ENCODE measurements at places on chromosomes 7 and 10.
A peak's percentile ranks its signal among the peaks of the same experiment; 100 is the strongest.

DNA sequence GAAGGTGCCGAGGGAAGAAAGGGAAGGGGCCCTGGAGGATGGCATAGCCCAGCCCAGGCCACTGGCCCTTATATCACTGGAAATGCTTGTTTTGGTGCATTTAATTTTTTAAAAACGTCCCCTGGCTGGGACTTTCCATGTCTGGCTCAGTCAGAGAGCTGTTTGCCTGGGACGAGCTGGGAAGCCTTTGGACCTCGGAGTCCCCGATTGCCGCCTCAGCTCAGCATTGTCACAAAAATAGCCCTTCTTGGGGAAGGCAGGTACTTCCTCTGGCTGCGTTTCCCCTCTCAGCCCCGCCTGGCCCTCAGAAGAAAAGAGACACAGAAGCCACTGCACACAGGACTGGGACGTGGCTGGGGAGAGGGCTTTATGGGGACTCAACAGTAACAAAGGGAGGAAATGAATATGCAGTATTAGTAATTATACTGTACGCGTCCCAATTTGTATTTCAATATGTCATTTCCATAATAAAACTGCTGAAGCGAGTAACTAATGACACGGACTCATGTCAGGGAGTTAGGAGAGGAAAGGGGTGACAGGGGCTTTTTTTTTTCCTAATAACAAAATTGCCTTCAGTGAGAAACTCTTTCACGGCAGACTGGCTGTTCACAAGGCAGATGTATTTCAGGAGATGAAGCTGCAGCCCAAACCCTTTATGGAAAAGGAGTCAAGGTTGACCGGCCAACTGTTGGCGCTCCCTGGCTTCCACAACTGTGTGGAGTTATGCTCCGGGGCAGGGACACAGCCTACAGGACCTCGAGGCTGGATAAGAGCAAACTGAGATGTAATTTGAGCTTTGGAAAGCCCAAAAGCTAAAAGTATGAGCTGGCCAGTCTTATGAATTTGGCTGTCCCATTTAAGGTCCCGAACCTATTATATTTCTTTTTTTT lies 31.0 kb upstream of the MXI1 start:
- H3K36me3 ChIP-seq, result no peaks in the 10 kb centered on the region
- DNase-seq, result no peak
- H3K4me1 ChIP-seq, result no peaks in the 10 kb centered on the region
- H3K27me3 ChIP-seq, result no peaks in the 10 kb centered on the region

- no peaks in the 10 kb centered on the region for H3K27me3 ChIP-seq
- no peak for DNase-seq
- no peaks in the 10 kb centered on the region for H3K36me3 ChIP-seq
- H3K4me3 ChIP-seq, result no peak overlapping the region
- H3K4me1 ChIP-seq, result no peaks in the 10 kb centered on the region
These were observed 170.5 kb downstream of the CDC14C start for GRCh38 chr7:49094866-49095265.

GRCh38 chr7:41006306-41006995 lies 696.4 kb downstream of the INHBA start:
- no peak for DNase-seq
- H3K27ac ChIP-seq, result no peak overlapping the region
- H3K4me1 ChIP-seq, result no peaks in the 10 kb centered on the region
- no peaks in the 10 kb centered on the region for H3K27me3 ChIP-seq
- no peak overlapping the region for H3K4me3 ChIP-seq

- no peak overlapping the region for H3K4me3 ChIP-seq
- H3K27me3 ChIP-seq, result no peaks in the 10 kb centered on the region
- peaks cover 20% of the 10 kb centered on the region for H3K36me3 ChIP-seq
These were observed 44.1 kb downstream of the FBXW4 start for GRCh38 chr10:101650863-101651262.

- no peaks in the 10 kb centered on the region for H3K4me1 ChIP-seq
- H3K27me3 ChIP-seq, result no peaks in the 10 kb centered on the region
- no peaks in the 10 kb centered on the region for H3K36me3 ChIP-seq
- no peak overlapping the region for H3K27ac ChIP-seq
These were observed 238.2 kb upstream of the FAM3C start for GRCh38 chr7:121634356-121634755.

- no peaks in the 10 kb centered on the region for H3K36me3 ChIP-seq
- H3K27ac ChIP-seq, result no peak overlapping the region
- H3K4me1 ChIP-seq, result no peaks in the 10 kb centered on the region
- H3K4me3 ChIP-seq, result no peak overlapping the region
- no peaks in the 10 kb centered on the region for H3K27me3 ChIP-seq
These were observed 355.1 kb upstream of the MBL2 start for GRCh38 chr10:53127686-53128085.

DNA sequence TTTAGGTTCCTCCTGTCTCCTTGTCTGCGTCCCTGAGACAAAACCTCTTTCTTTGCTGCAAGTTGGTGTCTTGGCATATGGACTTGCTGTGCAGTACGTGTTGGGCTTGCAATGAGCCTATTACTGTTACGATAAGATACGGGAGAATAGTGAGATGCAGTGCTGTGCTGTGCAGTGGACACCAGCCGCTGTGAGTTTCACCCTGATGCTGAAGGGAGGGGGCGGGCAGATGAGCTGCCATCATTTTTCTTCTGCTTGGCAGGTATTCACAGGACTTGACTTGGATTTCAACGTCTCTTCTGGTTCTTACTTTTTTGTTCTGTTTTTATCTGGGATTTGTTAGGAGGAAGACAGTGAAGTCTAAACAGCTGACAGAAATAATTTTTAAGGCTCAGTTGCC lies 257.1 kb upstream of the PITRM1 start:
- peak; percentile 56 for DNase-seq
- H3K27ac ChIP-seq, result no peak overlapping the region
- H3K27me3 ChIP-seq, result no peaks in the 10 kb centered on the region
- H3K4me3 ChIP-seq, result no peak overlapping the region
- H3K4me1 ChIP-seq, result peaks cover 30% of the 10 kb centered on the region

- DNase-seq, result no peak
- H3K36me3 ChIP-seq, result no peaks in the 10 kb centered on the region
- no peak overlapping the region for H3K27ac ChIP-seq
- no peaks in the 10 kb centered on the region for H3K27me3 ChIP-seq
These were observed 38.0 kb upstream of the CACNA2D1 start for GRCh38 chr7:82481499-82482097.

DNA sequence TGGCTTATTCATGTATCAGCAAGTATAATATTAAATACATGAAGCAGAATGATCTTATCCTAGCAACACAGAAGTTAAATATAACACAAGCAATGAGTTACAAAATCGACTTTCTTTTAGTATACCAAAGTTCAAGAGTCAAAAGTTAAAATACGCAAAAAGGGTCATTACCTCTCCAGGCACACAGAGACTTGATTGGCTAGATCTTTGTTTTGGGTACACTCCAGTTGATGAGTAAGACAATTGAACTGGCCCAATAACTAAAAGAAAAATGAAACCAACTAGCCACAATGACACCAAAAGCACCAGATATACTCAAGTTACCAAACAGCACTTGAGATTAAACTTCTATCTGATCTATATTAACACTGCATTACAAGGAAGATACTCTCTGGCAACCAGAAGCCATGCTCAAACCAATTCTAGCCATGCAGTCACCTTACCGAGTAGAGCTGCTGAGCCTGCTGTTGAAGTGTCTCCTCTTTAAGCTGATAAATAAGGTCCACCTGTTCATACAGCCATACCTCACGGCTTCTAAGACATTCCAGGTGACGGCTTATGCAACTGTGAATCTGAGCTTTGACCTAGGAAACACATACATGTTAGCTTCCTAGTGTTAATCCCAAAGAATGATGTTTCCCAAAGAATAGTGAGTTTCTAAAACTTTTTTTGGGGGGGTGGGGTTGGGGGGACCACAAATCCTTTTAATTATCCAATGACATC lies 15.6 kb downstream of the NCOA4 start:
- no peak for DNase-seq
- H3K4me1 ChIP-seq, result peaks cover 47% of the 10 kb centered on the region
- H3K4me3 ChIP-seq, result no peak overlapping the region
- H3K36me3 ChIP-seq, result peaks cover 59% of the 10 kb centered on the region
- H3K27ac ChIP-seq, result no peak overlapping the region
- H3K27me3 ChIP-seq, result no peaks in the 10 kb centered on the region

- no peak for DNase-seq
- no peak overlapping the region for H3K4me3 ChIP-seq
- no peak overlapping the region for H3K27ac ChIP-seq
- no peaks in the 10 kb centered on the region for H3K27me3 ChIP-seq
These were observed 4.8 kb upstream of the REPIN1 start for GRCh38 chr7:150363872-150364271.

DNA sequence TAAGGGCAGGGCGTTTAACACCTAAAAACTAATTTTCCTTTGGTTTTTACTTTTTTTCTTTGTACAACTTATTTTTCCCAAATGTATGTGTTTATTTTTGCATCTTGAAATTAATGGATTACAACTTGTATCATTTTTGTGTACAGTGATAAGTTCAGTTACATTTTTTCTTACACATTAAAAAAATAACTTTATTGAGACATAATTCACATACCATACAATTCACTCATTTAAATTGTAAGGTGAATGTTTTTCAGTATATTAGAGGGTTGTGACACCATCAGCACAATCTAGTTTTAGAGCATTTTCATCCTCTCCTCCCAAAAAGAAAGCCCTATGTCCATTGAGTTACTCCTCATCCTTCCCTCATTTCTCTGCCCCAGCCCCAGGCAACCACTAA lies 11.6 kb downstream of the OGDH start:
- H3K4me3 ChIP-seq, result no peak overlapping the region
- no peak for DNase-seq
- no peaks in the 10 kb centered on the region for H3K36me3 ChIP-seq

GRCh38 chr10:69974551-69975155 lies 78.0 kb upstream of the MACROH2A2 start:
- H3K36me3 ChIP-seq, result no peaks in the 10 kb centered on the region
- H3K27ac ChIP-seq, result no peak overlapping the region
- no peaks in the 10 kb centered on the region for H3K27me3 ChIP-seq
- DNase-seq, result no peak

DNA sequence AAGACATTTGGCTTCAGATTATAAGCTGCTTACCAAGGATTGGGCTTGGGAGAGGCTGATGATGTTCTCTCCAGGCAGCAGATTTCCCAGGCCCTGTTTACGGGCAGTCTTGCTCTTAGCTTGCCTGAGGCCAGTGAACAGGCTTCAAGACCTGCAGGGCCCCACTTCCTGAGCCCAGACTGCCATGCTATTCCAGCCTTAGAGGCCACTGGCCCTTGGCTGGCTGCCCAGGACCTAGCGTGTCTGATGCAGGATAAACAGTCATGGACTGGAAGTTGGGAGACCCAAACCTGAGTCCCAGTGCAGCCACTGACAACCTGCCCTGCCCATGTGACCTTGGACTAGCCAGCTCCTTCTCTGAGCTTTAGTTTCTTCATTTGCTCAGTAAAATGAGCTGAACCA lies 2.9 kb downstream of the PRXL2A start:
- no peaks in the 10 kb centered on the region for H3K36me3 ChIP-seq
- DNase-seq, result no peak
- peak overlapping the region; percentile 22 for H3K27ac ChIP-seq

DNA sequence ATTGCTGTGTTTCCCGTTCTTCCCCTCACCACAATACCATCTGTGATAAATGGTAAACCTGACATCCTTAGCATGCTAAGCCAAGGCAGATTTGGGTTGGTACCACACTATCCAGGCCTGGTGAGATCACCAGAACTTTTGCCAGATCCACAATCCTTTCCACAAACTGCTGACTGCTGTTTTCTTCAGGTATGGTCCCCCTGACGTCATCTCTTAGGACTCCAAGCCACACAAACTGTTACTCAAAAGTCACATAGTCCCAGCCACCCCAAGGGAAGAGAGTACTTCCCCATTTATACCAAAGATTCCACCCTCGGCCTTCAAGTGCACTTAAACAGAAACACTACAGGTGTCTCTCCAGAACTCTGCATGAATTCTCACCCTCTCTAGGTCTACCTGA lies 34.8 kb downstream of the SLC25A13 start:
- H3K4me1 ChIP-seq, result no peaks in the 10 kb centered on the region
- no peak overlapping the region for H3K27ac ChIP-seq
- H3K4me3 ChIP-seq, result no peak overlapping the region

DNA sequence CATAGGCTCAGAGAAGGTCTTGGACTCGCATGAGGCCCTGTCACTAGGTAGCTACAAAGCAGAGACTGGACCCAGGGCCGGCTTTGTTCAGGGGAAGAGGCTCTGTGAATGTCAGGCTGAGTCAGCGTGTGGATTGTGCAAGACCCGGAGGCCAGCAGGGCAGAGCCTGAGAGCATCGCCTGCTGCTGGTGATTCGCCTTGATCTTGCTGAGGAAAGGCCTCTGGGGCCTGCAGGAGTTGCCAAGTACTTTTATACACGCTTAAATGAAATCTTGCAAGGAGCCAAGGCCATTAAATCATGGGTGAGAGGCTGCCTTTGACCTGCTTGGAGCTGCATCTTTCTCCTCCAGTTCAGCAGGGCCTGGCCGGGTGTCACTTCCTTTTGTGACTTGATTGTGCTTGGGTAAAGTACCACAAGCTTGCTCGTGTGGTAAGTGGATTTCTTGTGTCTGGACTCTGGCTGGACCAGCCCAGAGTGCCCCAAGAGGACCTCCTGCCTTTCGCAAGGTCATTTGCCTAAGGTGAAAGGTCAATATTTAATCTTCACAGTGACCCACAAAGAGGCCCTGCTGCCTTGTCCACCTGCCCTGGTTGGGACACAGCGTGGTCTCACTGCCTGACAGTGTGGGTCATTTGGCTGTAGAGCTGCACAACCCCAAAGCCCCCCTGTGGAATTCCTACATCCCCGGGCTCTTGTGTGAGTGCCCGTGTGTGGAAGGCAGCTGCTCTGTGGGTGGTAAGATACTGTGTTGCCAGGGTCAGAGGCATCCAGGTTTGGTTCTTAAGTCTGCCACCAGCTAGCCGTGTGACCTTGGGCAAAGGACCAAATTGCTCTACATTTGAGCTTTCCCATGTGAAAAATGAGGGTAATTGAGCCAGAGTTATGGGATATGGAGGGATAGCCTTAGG lies 38.6 kb upstream of the SH2D4B start:
- H3K36me3 ChIP-seq, result no peaks in the 10 kb centered on the region
- DNase-seq, result peak; percentile 97
- peaks cover 94% of the 10 kb centered on the region for H3K4me1 ChIP-seq
- peak overlapping the region; percentile 80 for H3K27ac ChIP-seq
- no peaks in the 10 kb centered on the region for H3K27me3 ChIP-seq
- no peak overlapping the region for H3K4me3 ChIP-seq

DNA sequence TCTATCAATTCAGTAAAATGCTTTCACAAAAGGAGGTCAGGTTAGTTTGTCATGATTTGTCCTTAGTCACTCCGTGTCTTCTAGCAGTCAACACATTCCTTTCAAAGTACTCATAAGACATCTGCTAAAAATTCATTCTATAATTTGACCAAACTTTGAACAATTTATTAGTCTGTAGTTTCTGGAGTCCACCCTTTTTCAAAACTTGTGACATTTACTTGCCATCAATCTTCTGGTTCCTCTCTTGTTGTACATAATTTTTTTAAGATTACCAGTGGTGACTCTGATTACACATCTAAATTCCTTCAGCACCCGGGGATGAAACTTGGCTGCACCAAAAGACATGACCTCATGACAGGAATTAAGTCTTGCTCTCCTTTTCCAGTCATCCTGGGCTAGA lies 130.1 kb downstream of the NEBL start:
- DNase-seq, result no peak
- no peaks in the 10 kb centered on the region for H3K36me3 ChIP-seq
- H3K4me1 ChIP-seq, result no peaks in the 10 kb centered on the region
- H3K27me3 ChIP-seq, result no peaks in the 10 kb centered on the region

Measured in right atrium auricular region (tissue), 2 donors.